ENCODE measurements at places on chromosomes 11 and 22.

GRCh38 chr11:25899617-25900160 lies 432.2 kb upstream of the ANO3 start:
- no peak for DNase-seq

DNA sequence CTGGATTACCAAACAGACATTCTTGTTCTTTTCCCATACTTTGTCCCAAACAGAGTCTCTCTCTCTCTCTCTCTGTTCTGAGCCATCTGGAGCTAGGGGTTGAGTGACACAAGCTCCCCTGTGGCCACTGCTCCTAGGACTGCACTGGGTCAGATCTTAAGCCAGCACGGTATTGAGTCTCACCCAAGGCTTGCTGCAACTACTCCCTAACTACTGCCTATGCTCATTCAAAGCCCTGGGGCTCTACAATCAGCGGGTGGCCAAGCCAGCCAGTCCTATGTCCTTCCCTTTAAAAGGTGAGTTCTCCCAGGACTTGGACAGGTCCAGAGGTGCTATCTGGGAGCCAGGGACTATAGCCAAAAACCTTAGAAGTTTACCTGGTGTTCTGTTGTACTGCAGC lies 385.6 kb downstream of the CNTN5 start:
- no peak for DNase-seq

DNA sequence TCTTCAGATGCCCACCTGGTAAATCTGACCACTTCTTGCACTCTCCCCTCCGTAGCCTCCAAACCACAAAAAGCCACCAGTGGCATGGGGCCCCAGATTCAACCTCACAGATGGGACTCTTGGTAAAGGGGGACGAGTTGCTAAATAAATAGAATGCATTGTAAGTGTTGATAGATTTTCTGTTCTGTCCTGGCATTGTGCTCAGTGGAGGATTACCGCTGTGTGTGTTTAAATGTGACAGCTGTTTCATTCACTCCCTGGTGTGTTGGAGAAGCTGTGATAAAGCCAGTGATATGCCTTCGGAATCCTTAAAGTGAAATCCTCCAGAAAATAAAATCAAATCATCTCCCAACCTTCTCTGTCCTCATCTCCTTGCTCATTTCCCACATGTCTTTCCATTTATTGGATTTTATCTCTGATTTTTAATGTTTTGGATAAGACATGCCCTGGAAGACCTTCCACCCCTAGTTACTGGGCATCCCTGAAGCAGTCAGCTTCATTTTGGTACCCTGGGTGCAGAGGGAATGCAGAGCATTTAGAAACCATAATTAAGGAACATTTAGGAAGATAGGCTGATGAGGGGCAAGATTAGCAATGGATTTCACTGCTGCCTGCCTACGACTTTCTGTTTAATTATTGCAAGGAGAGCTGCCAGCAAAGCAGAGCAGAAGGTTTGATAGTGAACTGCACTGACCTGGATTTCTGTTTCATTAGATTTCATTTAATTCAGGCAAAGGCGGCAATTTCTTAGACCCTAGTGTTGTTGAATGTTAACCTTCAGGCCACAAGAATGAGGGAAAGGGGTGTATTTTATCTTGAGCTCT lies 460.9 kb upstream of the KIRREL3 start:
- no peak for DNase-seq

GRCh38 chr11:101429703-101430540 lies 153.9 kb downstream of the TRPC6 start:
- no peak for DNase-seq

GRCh38 chr11:27397624-27398399 lies 34.8 kb upstream of the CCDC34 start:
- no peak for DNase-seq

- DNase-seq: no peak
Measured at GRCh38 chr22:35301372-35301874, 1.7 kb downstream of the TOM1 start.

DNA sequence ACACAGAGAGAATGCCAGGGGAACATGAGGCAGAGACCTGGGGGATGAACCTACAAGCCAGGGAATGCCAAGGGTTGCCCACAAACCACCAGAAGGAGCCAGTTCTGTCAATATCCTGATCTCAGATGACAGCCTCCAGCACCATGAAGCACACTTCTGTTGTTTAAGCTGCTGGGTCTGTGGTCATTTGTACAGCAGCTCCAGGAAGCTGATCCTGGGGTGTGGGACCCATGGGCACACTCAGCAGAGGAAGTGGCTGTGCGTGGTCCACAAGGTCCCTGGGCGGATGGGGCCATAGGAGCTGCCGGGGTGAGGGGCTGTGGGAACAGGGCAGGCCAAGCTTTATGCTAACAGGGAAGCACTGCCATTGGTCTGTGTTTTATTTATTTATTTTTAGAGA lies 12.1 kb downstream of the PPM1F start:
- DNase-seq: no peak

DNA sequence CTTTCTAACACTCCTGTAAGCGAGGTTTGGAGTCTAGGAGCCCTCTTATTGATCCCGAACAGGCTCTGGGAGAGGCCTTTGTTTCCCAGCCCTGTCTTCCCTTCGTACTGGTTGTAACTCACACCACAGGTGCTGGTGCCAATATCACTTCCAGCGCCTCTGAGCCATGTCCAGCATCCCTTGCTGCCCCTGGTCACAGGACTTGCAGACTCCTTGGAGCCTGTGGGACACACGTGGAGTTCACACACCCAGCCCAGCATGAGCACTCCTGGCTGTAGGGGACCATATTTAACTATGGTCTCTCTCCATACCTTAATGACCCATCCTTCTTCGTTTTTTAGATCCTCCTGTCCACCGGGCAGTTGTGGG lies 2.2 kb downstream of the ZBTB16 start:
- DNase-seq: no peak

All from naive thymus-derived CD8-positive, alpha-beta T cell (primary cell).